ENCODE measurements at places on chromosomes 7 and 10.

DNA sequence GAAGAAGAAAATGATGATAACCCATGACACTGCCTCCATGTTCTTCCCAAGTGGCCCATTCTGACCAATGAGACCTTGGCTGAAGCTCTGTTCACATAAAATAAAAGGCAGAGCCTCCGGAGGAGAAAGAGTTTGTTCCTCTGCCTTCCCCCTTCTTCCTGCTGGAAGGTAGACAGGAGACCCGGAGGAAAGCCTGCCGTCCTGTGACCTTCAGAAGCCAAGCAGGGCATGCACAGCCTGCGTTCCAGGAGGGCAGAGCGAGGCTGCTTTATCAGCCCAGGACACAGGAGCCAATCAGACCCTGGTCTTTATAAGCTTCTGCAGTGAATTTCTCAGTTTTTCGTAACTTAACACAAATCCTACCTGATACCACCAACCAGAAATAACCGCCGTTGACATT lies 8.6 kb upstream of the GRID1 start:
- no peak for DNase-seq

DNA sequence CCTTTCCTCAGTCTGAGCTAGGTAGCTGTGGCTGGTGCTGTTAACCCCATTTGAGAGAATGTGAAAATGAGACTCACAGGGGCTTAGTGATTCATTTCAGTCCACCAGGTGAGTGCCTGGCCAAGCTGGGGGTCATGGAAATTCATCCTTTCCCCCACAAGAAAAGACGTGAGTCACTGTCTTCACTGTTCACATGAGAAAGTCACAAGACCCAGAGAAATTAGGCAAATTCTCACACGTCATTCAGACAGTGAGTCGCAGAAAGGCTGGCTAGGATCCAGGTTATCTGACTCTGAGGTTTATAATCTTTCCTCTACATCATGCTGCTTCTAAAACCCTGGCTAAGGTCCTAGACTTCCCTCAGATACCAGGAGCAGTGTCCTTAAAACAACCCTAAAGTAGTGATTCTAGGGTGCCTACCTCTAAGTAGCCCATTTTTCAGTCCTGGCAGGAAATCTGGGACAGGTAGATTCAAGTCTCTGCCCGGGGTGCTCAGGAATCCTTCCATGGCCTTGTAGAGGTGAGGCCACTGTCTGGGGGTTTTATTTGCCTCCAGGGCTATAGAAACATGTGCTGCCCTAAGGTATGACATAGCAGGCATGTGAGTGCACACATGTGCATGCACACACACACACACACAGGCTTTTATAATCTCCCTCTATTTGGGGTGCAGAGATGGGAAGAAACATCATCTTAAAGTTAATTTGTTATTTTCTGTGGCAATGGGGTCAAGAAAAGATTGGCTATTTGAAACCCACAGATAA lies 427.9 kb upstream of the CELF2 start:
- DNase-seq, result no peak

GRCh38 chr7:27339478-27339877 lies 96.9 kb downstream of the EVX1 start:
- DNase-seq, result no peak

DNA sequence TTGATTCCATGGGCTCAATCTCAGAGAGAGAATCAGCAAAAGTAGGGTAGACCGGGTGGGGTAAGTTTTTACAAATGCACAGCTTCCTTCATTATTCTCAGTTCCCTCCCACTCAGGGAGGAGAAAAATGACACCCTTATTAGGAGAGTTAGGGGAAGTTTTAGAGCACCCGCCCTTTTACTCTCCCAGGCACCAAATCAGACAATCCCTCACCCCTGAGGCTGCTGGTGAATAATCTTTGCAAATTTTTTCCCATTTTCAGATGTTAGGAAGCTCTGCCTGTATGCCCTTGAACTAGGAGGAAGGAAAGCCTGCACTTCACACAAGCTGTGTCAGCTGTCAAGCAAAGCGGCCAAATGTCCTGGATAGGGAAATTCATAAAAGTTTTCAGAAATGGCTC lies 834.9 kb downstream of the GRID1 start:
- DNase-seq, result no peak

- no peak for DNase-seq
These were observed 77.4 kb downstream of the CYP26A1 start for GRCh38 chr10:93150990-93151547.

GRCh38 chr7:123871998-123872867 lies 27.3 kb downstream of the HYAL4 start:
- DNase-seq, result no peak

- DNase-seq, result no peak
These were observed 123.7 kb upstream of the FAM20C start for GRCh38 chr7:68629-69028.

DNA sequence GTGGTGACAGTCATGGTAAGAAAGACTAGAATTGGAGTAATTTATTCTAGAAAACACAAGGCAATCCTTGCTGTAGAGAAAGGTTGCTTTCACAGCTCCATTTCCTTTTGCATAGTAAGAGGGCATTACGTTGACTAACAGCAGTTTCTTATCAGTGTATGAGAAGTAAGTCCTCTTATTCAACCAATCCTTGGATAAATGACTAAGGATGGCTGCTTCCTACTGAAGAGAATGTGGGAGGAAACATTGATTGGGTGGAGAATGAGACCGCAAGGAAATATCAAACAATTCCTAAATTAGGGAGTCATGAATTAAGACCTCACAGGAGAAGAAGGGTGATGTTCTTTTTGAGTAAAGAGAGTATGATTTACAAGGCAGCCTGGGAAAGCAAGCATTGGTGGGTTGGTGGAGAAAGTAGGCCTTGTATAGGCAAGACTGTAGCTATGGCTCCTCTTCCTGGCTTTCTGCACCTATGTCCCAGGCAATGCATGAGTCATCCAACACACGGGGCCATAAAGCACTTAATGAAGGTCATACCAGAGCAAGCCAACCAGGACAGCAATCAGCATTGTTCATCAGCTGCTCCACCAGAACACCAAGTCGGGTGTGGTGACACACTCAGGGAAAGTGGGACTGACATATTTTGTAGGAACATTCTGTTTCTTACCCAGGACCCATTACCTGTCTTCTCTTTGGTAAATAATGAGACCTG lies 5.6 kb downstream of the MGAM start:
- DNase-seq, result no peak

GRCh38 chr7:82762880-82763279 lies 319.3 kb upstream of the CACNA2D1 start:
- no peak for DNase-seq

GRCh38 chr7:25663877-25664276 lies 435.6 kb upstream of the NPVF start:
- no peak for DNase-seq

DNA sequence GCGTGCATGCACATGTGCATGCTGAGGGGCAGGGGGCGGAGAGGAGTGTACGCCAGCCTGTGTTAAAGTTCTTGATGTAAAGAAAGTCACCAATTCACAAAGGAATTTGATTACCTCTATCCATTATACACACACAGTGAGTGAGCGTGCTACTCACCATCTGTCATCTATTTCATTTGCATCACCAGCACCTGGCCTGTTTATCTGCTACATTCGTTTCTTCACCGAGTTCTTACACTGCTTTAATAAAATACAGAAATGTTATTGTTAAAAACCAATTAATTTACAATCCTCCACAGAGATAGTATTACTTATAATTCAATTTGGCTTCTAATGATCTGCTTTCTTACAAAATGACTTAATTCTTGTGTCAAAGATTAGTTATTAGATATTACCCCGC lies 32.6 kb downstream of the NEUROD6 start:
- DNase-seq, result no peak

- DNase-seq, result no peak
These were observed 91.4 kb downstream of the EEPD1 start for GRCh38 chr7:36244429-36244828.

DNA sequence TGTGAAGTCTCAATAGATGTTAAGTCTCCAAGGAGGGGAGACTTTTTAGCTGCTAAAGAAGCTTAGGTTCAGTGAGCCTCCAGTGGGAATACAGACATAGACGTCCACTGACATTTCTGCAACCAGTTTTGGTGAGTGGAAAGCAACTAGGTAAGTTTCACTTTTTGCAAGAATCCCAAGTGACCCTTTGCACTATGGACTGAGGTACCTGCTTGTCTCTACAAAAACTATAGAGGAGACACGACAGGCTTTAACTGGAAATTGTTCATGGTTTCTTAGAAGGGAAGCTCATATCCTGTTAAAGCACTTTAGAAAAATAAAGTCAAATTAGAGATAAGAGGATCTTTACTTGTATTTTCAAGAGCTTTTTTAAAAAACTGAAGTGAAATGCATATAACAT lies 38.6 kb downstream of the GBF1 start:
- no peak for DNase-seq

GRCh38 chr7:132871419-132871818 lies 210.5 kb downstream of the CHCHD3 start:
- no peak for DNase-seq

- DNase-seq, result no peak
These were observed 51.2 kb downstream of the NPTX2 start for GRCh38 chr7:98668255-98668654.

DNA sequence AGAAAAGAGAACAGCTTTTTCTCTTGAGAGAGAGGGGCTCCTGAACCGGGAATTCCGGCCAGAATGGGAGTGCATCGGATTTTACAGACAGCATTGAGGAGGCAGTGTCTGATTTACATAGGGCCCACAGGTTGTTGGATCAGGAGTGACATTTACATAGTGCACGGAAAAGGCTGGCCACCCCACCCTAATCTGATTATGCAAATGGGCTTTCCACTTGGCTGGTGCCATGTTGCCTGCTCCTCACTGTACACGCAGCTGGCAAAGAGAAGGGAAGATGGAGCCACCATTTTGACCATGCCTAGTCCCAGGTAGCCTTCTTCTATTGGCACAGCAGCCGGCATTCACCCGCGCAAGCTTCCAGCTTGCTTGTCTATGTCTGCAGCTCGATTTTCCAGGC lies 77.5 kb upstream of the FAM171A1 start:
- DNase-seq, result no peak
